Stimulated activated CD8-positive, alpha-beta memory T cell treated with anti-CD3 and anti-CD28 coated beads, Interleukin-4, amount 100 ng/mL, for 1 hour (primary cell): ENCODE measurements at places on chromosomes 1 and 21.

DNA sequence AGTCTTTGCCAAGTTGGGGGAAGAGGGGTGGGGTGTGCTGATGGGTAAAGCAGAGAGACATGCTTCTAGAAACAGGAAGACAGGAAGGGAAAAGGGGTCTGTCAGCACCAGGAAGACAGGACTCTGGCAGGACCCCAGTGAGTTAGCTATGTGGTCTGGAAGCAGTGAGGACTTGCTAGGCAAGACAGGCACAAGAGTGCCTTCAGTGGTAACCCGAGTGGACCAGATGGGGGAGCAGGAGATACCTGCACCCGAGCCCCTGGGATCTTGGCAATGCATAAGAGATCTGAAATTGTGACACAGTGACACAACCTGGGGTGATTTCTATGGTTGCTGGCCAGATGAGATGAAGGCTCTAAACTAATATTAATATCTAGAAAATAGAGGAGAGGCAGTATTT is 7.0 kb downstream of the TLR5 start:
- no peak for DNase-seq

DNA sequence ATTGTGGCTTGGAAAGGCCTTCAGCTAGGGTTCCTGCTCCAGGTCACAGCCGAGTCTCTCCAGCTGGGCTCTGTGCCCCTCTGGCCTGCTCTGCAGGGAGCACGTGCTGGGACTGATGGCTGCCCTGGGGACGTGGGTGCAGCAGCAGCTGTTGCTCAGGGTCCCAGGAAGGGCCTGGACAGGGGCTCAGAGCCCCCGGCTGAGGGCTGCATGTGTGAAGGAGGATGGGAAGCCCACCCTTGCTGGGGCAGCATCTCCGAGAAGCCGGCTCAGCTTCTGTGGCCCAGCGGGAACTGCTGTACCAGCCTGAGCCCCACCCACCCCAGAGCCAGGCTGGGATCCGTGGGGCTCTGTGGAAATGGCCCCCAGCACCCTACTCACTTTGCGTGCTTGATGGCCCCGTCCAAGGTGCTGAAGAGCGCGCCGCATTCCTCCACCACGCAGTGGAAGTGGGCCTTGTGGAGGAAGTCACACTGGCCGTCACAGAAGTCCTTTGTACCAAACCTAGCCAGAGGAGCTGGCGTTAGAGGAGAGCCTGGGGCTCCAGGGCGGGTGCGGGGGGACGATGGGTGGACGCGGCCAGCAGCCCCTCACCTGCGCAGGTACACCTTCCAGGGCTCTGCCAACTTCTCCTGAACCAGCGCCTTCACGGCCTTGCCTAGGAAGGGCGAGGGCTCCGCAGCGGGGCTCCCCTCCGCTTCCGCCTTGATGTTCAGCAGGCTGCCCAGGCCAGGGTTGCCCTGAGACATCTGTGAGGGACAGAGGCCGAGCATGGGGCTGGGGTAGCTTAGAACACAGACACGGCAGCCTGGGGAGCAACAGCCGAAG is 147.5 kb downstream of the CASZ1 start:
- DNase-seq: no peak

GRCh38 chr21:38388203-38388602 is 110.1 kb downstream of the ERG start:
- DNase-seq: no peak

GRCh38 chr1:20867847-20868246 is 80.7 kb upstream of the HP1BP3 start:
- no peak for DNase-seq

- no peak for DNase-seq
These were observed 393.1 kb downstream of the BRINP3 start for GRCh38 chr1:190084552-190084951.

GRCh38 chr1:32870615-32871363 is at the start of gene FNDC5:
TSS of gene FNDC5 (minus strand) at chr1:32870912.
- DNase-seq: no peak

GRCh38 chr1:55052221-55053142 is 13.1 kb downstream of the PCSK9 start:
- DNase-seq: no peak

DNA sequence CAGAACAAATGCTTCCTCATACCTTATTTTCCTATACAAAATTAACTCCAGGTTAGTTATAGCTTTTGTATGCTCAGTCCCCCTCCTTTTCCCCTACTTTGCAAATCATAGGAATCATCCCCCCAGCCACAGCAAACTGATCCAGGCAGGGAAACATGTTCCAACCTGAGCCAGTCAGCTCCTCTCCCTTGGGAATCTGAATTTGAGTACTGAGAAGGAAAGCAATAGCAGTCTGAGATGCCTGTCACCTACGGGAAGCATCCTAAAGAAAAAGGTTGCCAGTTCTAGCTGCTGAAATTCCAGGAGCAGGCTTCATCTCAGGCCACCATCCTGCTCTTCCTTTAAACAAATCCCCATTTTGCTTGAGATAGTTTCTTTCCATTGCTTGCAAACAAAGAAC is 6.9 kb downstream of the ADSS2 start:
- no peak for DNase-seq

- DNase-seq: peak; percentile 63
These were observed at the start of gene RPS6KC1 for GRCh38 chr1:213051127-213051880. TSS of gene RPS6KC1 (plus strand) at chr1:213051241. CDS start at chr1:213051405, 164 bp downstream.

GRCh38 chr1:28449904-28450303 is 55.9 kb upstream of the RCC1 start:
- DNase-seq: no peak

GRCh38 chr1:76571248-76571647 is 296.0 kb upstream of the ST6GALNAC5 start:
- DNase-seq: no peak

- no peak for DNase-seq
These were observed 15.6 kb downstream of the PLPPR5 start for GRCh38 chr1:98988904-98989555.

- no peak for DNase-seq
These were observed 60.0 kb downstream of the NRDC start for GRCh38 chr1:51818487-51818886.

DNA sequence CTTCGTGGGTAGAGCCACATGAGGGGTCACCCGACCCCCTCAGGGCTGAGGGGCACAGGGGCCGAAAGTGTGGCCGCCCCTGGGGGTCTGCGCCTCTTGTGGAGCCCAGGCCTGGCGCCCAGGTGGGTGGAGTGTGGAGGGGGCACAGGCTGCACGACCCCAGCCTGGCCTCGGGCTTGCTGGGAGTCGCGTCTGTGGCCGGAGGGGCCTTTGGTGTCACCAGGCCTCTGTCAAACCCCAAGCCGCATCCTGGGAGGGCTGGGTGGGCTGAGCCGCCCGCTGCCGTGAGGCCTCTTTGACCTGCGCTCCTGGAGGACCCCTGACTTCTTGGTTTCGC is 60.7 kb downstream of the FAAP20 start:
- DNase-seq: no peak

GRCh38 chr1:111880881-111881837 is 108.3 kb downstream of the KCND3 start:
- DNase-seq: no peak

DNA sequence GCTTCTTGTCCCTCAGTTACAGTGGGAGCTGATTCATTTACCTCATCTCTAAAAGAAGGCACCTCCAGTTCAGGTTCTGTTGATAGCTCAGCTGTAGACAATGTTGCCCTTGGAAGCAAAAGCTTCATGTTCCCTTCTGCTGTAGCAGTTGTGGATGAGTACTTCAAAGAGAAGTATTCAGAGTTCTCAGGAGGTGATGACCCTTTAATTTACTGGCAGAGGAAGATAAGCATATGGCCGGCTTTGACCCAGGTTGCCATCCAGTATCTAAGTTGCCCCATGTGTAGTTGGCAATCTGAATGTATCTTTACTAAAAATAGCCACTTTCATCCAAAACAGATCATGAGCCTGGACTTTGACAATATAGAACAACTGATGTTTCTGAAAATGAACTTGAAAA is 4.5 kb downstream of the ZBED6 start:
- DNase-seq: no peak

GRCh38 chr1:1067860-1068516 is 6.1 kb downstream of the RNF223 start:
- DNase-seq: no peak

DNA sequence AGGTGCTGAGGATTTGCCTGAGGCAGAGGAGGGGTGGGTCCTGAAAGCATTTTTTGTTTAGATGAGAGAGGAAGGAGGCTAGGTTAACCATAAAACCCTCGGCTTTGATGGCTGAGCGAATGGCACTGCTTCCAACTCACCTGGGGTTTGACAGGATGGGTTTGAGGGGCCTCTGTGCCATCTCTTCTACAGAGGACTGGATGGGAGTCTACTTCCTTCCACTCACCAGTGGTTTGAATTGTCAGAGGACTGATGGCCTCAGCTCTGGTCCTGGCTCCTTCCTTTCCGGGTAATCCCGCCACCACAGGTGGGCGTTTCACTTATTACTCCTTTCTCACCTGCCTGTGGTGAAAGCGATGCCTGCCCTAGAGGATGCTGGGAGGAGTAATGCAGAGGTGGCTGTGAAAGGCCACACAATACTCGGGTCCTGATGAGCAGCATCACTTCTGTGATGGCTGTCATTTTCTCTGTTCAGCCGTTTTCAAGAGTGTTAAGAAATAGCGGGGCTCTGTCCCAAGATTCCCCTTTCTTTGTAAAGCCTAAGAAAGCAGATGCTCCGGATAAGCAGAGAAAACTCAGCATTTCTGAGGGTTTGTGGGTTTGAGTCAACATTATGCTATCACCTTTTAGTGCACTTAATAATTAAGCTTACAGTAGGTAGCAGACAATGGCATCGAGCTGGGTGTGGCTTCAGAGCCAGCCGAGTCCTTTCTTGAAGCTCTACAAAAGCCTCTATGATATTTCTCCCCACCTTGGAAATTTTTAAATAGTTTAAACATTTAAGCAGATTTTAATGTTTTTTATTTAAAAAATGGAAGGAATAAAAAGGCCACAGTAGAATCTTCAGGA is 220.7 kb downstream of the HLX start:
- DNase-seq: no peak

DNA sequence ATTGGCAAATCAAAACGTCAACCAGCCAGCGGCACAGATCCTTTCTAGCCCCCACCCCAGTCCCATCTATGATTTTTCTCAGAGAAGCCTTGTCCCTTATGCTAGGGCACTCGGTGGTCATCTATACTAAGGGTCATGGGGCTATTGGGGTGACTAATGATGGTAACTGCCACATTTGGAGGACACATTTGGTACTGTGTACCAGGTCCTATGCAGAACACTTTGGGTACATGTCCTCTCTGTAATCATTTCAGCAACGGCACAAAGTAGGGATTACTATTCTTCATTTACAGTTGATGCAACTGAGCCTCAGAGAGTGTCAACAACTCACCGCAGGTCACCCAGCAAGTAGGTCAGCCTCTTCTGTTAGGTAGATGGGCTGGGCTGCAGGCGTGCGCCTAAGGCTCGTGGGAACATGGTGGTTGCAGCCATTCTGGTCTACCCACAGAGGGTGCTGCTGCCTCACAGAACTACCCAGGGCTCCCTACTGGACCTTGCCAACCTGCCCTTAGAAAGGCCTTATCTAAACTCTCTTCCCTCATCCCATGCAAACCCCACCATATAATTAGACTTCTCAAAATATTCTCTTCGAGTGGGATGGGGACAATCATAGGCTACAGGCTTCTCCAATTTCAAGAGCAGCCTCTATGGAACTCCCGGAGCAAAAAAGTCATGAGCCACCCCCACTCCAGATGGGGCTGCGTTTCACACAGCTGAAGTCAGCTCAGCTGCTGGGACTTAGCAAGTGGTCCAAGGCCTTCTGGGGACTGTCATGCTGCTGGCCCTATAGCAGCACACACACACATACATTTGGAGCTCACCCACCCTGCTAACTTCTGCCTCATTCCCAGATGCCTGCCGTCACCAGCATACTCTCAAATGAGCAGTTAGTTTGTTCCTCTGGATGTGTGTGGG is 5.8 kb upstream of the SDHB start:
- no peak for DNase-seq

DNA sequence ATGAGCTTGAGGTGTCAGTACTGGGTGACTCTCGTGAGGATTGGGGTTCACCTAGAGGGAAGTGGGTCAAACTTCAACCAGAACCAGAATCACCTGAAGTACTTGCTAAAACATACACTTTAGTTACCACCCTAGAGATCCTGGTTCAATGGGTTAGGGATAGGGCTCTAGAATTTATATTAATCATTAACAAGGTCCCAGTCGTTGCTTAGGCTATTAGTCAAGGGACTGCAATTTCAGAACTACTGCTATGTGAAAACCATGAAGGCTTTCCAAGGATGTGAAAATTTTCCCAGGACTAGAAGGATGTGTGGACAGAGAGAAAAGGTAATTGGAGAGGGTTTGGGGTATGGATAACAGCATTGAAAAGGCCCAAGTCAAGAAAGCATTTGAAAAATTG is 162.6 kb downstream of the GRIK1 start:
- DNase-seq: no peak
